Activated naive CD4-positive, alpha-beta T cell (primary cell): ENCODE measurements at places on chromosomes 2 and 18.

GRCh38 chr2:152550386-152550785, 166.9 kb downstream of the PRPF40A start:
- no peak for DNase-seq

DNA sequence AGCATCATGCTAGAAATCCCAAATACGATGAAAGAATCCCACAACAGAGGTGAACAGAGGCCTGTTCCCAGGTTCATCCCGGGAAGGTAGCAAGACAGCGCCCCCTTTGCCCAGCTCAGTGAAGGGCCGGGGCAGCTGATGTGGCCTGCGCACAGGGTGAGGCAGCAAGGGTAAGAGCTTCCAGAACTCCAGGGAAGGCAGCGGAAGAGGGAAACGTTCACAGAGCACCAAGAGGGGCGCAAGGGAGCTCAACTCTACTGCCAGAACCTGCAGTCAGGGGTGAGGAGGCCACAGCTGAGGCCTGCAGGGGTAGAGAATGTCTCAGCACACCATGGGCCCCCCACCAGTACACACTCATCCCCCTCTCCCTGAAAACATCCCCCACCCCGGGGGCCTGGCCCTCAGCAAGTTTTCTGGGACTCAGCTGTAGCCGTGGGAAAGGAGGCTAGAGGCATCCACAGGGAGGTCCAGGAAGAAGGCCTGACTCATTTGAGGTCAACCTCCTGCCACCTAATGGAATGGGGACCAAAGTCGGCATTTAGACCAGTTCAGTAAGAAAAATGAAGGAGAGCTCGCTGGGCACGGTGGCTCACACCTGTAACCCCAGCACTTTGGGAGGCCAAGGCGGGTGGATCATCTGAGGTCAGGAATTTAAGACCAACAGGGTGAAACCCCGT, 95.6 kb upstream of the ASAP2 start:
- DNase-seq: no peak

DNA sequence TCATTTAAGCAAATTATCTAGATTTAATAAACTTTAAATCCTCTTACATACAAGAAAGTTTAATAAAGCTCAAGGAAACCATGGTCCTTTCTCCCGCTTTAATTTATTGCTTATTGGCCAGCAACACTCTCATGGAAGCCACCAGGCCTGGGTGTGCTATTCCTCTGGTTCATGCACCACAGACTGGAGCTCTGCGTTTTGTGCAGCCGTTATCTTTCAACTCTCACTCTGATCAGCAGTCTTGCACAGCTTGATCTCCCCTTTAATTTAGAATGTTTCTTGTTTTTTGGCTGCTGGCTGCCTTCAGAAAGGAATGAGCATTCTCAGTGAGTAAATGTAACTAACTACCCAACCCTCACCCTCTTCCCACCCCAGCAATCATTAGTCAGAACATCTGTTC, 318.7 kb downstream of the MEIS1 start:
- DNase-seq: no peak

GRCh38 chr2:64975232-64975821, 13.9 kb upstream of the SLC1A4 start:
- DNase-seq: no peak

DNA sequence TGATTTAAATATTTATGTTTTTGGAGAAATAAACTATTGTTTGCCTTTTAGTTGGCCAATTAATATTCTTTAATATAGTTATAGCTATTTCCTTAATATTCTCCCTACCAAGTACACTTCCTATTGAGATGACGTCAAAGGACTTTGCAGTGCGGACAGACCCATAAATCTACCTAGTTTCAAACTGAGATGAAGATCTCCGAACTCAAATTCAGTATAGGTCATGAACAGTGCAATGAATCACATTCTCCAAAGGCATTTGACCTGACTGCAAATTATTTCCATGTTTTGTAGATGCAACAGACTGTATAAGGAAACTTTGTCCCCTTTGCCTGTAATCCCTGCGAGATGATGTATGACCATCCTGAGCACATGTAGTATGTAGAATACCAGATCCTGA, 342.6 kb upstream of the FIGN start:
- DNase-seq: no peak

- no peak for DNase-seq
These were observed 993 bp downstream of the COX7A2L start for GRCh38 chr2:42359965-42360483.

DNA sequence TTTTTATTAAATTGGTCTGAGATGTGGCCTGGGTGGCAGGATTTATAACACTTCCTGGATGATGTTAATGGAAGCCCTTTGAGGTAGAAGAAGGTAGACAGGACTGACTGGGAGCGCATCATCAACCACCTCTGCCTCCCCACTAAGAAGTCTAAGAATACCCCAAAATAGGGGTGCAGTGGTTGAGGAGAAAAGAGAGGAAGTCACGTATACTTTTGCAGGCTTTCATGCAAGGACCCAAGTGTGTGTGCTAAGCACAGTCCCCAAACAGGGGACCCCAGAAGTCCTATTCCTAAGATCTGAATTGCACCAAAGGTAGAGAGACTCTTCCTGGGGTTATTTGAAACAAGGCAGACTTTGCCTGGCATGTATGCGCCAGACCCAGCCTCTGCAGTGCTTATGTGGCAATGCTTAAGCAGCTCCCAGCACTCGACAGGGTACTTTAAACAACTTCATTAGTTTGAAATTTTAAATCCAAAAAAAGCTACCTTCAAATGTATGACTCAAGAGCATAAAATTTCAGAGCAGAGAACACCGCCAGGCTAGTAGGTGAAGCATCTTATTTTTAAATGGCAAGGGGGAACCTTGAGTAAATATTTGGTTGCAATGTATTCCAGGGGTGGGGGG, 35.3 kb downstream of the BCL2 start:
- no peak for DNase-seq

- no peak for DNase-seq
These were observed 274.8 kb downstream of the AGAP1 start for GRCh38 chr2:235768606-235769005.

GRCh38 chr2:174692256-174692919, 71.9 kb downstream of the CHRNA1 start:
- DNase-seq: no peak

- DNase-seq: no peak
These were observed 31.9 kb upstream of the C1GALT1C1L start for GRCh38 chr2:43708178-43708577.

DNA sequence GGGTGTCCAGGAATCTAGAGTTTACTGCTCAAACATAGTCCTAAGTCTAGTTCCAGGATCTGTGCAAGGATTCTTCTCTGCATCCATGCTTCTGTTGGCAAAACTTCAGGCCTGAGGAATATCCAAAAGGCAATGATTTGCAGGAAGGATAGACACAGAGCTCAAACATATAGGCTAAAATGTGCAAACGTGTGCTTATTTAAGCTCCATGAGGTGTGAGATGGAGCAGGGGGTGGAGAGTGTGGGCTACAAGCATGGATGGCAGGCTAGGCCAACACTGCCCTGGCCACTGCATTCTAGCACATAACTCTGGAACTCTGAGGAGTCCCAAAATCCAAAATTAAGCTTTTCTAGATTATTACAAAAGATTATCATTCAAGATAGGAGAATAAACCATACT, 301.1 kb downstream of the PAX3 start:
- no peak for DNase-seq

DNA sequence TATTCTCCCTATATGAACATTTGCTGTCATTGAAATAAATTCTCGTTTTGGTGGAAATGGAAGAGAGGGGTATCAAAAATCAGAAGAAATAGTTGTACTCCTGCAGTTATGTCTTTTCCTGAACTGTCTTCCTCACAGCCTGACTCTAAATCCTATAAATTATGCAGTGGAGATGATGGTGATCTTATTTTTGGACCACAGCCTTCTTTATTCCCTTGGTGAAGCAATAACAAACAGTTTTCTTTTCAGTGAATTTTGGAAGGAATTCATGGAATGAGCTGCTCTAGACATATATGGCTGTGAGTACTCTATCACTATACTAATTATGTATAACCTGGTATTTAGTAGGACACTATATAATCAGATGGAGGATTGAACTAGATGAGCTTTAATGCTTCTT, 1.7 kb upstream of the SLC25A12 start:
- DNase-seq: no peak

DNA sequence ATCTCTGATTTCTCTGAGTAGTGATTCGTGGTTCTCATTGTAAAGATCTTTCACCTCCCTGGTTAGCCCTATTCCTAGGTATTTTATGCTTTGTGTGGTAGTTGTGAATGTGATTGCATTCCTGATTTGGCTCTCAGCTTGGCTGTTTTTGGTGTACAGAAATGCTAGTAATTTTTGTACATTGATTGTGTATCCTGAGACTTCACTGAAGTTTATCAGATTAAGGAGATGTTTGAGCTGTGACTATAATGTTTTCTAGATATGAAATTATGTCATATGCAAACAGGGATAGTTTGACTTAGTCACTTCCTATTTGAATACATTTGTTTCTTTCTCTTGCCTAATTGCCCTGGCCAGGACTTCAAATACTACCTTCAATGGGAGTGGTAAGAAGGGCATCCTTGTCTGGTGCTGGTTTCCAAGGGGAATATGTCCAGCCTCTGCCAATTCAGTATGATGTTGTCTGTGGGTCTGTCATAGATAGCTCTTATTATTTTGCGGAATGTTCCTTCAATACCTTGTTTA, 251.9 kb upstream of the ZNF804A start:
- no peak for DNase-seq

DNA sequence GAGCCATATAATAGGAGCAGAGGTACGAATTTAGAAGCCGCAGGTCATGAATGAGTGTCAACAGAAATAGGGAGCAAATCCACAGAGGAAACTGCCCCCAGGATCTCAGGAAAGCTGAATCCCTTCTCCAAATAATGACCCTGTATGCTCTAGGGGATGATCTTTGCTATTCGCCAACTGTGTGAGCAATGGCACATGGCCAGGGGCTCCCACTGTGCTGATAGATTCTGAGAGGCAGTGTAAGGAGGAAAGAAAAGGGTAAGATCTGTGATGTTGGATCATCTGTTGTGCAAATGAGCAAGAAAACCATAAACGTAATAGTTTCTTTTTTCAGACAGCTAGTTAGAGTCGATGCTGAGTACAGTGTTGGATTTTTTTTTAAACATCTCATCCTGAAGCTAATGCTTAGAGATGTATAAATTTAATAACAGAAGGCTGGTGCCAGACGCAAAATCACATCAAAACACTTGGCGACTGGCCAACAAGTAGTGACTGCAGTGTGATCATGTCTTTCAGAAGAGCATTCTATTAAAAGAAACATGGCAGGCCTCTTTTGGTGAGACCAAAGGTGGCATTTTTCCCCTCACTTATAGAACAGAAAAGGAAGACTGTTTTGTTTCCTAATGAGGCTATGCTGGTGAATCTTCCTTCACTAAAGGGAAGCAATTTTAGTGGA, 77.4 kb downstream of the ABCA12 start:
- no peak for DNase-seq

GRCh38 chr2:216283038-216283900, 89.0 kb downstream of the MARCHF4 start:
- DNase-seq: no peak

GRCh38 chr2:36885605-36886004, 80.7 kb downstream of the STRN start:
- DNase-seq: no peak

DNA sequence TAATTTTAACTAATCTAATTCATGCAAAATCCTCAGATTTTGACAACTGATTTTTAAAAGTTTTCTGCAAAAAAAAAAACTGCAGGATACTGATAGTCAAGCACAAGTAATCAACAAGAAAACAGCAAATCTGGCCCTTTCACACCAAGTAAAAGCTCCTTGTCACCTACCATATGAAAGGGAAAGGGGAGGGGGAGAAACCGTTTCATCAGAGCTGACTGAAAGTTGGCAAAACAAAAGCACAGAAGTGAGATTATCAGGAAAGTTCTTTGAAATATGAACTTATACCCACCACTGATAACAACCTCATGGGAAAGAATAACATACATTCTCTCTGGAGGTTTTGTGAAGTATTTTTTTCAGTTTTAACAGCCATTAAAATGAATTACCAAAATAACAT, 38.7 kb downstream of the ZNF521 start:
- no peak for DNase-seq

DNA sequence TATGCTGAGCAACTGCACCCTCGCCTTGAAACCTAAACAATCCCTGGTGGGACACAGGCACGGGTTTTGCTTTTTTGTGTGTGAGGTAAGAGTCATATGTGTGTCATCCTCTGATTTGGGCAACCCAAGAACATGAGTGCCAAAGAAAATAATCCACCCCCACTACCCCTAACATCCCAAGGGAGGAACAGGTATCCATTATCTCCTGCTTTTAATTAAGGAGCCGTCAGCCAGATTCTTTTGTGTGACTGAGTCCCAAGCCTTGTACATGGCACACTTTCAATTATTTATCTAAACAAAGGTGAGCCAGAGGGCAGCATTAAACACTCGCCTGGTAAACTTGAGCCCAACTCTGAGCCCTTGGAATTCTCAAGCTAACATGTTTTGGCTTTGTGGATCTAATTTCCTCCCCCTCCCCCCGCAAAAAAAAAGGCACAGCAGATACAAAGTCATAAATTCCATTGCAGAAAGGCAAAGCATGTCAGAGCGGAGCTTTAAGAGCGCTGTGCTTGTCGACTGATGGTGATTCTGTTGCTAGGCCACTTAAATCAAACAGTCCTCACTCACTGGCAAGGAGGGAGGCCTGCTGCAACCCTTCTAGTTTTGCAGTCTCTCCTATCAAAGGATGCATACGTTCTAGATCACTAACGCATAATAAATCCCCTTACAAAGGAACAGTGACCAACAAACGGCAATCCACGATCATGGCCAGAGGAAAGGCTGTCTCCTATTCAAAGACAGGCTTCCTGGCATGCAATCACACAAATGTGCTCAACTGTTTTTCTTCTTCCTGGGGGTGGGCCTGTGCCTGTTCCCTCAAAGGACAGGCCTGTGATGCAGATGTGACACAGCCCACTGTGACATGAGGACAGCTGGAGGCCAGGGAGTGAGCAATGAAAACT, 143.5 kb upstream of the LMAN1 start:
- no peak for DNase-seq

DNA sequence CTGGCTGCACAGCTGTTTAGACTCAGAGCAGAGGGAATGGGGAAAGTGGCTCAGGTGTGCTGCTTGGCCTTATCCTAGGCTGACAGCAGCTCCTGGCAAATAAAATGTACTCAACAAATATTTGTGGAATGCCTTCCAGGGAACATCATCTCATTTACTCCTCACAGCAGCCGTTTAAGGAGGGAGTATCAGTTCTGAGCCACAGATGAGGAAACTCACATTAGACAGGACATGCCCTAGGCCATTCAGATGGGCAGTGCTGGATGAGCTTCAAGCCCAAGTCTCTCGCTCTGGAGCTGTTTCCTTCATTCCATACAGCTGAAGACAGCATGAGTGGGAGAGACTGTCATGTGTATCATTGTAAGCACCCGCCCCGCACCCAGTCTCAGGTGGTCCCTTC, 129.6 kb upstream of the CNGA3 start:
- DNase-seq: no peak
